T47D (cell line): ENCODE measurements at places on chromosomes 3 and 15.

DNA sequence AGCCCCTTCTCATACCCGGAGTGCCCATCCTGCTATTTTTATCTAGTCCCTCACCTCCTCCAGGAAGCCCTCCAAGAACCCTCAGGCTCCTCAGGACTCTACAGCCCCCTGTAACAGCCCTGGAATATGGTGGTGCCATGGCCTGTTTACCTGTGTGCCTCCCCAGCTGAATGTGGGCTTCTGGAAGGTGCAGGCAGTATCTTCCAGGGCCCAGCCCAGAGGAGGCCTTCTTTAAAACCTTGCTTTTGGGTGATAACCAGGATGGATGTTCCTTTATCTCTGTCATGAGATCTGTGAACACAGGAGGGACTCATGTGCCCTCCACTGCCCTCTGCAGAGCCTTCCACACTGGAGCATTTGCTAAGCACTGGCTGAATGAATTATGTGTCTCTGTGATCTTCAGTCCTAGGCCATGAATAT is 36.7 kb upstream of the MRPS22 start:
- DNase-seq: no peak

- no peak for DNase-seq
Measured at GRCh38 chr15:70259028-70259424, 161.3 kb upstream of the TLE3 start.

DNA sequence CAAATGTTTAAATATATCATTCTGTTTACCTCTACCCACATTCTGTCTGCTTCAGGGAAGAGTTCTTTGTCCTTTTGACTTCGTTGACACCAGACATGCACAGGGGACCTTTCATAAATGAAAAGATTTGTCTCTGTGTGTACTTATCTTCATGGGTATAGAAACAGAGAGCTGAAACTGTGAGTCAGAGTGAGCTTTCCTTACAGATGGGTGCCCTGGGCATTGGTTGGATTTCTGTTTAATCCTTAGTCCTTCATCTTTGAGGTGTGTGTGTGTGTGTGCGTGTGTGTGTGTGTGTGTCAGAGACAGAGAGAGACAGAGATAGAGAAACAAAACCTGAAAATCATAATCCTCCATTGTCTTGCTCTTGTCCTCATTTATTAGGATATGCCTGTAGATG is 517.4 kb downstream of the TUSC7 start:
- DNase-seq: no peak

- DNase-seq: no peak
Measured at GRCh38 chr15:97084650-97085049, 754.1 kb downstream of the NR2F2 start.

DNA sequence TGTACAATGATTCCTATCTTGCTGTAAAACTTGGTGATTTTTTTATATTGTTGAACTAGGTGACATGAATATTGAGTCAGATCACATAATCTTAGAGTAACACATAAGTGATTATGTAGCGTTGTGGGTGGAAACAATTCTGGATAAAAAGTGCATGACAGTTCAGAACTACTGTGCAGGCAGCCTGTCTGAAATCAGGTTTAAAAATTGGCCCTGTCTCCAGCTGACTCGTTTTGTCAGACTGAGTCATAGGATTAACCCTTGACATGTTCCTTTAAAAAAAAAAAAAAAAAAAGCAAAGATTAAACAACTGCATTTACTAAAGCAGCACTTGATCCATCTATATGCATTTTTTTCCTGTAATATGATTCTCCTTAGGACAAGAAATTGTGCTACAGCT is 160.0 kb upstream of the CGNL1 start:
- no peak for DNase-seq

- peak; percentile 59 for DNase-seq
Measured at GRCh38 chr3:45659661-45660566, 29.3 kb upstream of the SACM1L start.

DNA sequence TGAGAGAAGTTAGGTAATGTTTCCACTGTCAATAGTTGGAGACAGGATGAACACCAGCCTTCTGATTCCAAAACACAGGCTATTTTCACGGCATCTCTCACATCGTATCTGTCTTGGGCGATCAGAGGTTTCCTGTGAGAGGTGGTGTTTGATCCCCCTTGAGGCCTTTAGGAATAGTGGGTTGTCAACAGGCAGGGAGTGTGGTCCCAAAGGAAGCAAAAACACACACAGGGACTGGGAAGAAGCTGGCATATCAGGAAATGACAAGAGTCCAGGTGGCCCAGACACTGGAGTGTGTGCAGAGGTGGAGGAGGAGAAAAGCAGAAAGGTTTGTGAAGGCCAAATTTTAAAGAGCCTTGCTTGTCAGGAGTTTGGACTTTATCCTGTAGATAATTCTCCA is 6.6 kb upstream of the MAGEF1 start:
- DNase-seq: no peak

GRCh38 chr3:190849607-190850006 is 12.9 kb downstream of the GMNC start:
- DNase-seq: no peak

- no peak for DNase-seq
Measured at GRCh38 chr3:70716832-70717231, 404.4 kb upstream of the MDFIC2 start.

DNA sequence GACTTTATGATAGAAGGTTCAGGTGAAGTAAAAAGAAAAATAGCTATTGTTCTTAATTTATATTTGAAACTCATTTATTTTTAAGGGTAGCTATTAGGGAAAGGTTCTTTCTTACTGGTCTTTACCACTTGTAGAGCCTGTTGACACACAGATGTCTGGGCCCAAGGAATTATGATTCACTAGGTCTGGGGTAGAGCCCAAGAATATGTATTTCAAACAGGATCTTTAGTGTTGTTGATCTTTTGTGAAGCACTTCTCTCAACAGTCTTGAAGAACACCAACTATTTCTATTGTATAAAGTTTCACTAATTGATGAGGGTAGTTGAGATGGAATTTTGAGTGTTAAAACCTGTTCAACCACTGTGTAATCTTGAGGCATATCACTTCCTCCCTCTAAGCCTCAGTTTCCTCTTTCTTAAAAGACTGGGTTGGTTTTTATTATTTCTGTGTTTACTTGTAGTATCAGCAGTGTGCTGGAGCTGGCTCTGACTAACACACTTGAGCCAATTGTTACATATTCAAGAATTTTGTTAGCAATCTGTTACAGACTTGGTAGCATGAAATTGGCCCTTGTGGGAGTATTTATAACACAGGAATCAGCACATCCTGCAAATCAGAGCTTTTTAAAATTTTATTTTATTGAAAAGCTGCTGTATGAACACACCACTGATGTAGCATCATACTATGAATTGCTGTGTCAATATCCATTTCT is 155.9 kb downstream of the RBMS3 start:
- DNase-seq: no peak
